ENCODE measurements at places on chromosomes 3 and 15.

- no peak for DNase-seq
Measured at GRCh38 chr15:87419344-87419743, 837.2 kb downstream of the NTRK3 start.

GRCh38 chr15:78977091-78977571 is 32.3 kb upstream of the CTSH start:
- DNase-seq, result no peak

- DNase-seq, result peak; percentile 78
Measured at GRCh38 chr3:29144807-29145206, 136.1 kb upstream of the RBMS3 start.

DNA sequence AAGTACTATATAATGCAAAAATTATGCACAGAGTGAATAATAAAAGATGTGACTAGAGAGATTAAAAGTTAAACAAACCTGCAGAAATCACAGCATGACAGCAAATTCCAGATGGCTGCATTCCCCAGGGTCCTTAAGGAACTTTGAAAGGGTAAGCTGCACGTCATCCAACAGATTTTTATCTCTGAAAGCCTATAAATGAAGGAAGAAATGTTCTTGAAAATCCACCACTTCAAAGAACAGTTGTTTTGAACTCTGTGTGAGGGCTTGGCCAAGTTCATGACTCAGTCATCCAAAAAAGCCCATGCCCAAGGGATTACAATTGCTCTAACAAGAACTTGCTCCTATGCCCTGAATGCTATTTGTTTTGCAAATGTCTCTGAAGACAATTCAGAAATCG is 603.6 kb downstream of the PLOD2 start:
- peak; percentile 91 for DNase-seq

DNA sequence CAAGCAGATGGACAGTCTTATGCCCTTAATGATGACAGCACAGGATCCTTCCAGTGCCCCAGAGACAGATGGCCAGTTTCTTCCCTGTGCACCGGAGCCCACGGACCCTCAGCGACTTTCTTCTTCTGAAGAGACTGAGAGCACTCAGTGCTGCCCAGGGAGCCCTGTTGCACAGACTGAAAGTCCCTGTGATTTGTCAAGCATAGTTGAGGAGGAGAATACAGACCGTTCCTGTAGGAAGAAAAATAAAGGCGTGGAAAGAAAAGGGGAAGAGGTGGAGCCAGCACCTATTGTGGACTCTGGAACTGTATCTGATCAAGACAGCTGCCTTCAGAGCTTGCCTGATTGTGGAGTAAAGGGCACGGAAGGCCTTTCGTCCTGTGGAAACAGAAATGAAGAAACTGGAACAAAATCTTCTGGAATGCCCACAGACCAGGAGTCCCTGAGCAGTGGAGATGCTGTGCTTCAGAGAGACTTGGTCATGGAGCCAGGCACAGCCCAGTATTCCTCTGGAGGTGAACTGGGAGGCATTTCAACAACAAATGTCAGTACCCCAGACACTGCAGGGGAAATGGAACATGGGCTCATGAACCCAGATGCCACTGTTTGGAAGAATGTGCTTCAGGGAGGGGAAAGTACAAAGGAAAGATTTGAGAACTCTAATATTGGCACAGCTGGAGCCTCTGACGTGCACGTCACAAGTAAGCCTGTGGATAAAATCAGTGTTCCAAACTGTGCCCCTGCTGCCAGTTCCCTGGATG is 198.7 kb downstream of the AKAP13 start:
- DNase-seq, result no peak

DNA sequence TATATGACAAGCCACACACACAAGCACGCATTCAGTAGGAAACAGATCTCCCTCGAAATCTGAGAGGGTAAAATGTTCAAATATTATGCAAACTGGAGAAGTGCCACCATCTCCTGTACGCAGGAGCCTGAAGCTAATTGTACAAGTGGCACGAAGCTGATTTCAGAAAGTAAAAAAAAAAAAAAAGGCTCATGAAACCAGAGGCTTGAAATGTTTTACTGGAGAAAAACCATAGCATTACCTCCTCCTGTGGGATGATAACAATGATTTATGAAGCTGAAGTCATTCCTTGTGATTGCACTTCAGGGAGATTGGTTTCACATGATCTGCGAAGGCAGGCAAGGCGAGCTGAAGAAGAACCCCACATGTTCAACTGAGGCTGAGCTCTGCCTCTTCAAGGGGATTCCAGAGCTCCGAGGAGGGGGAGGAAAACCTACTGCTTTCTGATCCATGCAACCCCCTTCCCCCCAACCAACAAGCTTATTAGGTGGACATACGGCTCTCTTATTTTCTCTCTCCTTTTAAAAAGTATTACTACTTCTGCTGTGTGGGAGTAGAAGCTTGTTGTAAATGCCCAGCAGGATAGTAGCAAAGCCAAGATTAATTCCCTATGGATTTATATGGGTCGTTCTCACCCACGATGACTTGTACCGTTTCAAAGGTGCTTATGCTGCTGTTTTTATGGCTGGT is 101.1 kb downstream of the GREM1 start:
- peak; percentile 75 for DNase-seq

DNA sequence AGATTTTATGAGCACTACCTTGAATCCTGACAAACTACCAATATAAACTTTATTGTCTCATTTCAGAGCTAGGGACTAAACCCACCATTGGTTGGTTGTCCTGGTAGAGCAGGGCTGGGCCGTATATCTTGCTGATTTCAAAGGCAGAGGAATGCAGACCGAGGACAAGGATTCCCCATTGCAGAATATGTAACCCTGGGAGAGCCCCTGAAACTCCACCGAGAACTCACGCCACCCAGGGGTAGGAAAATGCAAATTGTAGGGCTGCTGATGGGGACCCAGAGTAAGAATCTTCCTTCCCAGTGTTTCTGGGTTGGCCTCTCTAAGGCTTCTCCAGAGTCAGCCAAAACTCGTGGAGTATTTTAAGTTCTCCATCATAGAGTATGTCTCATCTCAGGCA is 235.3 kb downstream of the ABHD5 start:
- DNase-seq, result no peak

DNA sequence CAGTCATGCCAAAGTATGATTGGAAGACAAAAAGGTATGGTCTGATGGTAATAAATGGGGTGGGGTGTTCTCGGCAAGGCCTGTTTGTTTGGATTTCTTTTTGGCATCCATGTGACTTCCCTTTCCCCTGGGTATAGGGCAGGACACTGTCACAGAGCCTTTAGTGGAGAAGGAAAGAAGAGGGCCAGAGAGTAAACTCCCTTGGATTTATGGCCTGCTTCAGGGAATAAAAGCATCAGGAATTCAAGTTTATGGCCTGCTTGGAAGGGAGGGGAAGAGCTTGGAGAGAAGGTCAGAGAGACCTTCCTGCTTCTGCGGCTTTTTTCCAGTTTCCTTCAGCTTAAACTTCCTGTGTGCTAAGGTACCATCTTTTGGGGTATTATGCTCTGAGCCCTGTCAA is 179.4 kb upstream of the ADAMTS9 start:
- no peak for DNase-seq

DNA sequence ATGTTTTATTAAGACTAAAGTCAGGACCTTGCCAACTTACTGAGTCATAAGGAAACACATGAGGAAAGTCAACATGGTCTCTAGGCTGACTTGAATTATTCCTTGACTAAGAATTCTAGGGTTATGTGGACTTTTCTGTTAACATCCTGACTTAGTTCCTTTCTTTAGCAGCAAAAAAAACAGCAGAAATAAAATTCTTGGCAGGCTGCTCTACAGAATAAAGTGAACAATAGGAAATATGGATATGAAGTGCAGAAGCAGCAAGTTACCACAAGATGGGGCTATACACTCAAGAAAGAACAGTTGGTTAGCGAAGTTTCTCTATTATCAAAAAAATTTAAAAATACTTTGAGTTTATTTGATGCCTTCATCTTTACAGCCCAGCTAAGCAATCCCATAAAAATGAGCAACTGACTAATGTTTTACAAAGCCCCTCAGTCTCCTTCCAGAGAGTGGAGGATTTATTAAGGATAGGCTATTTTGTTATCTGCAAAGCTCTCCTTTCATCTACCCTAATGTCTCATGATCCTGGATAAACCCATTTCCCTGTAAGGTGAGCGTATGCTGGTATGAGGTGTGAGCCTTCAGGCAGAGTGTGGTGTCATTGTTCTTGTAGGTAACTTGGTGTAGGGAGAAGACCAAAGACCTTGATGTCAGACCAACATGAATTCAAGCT is 23.1 kb upstream of the MCCC1 start:
- DNase-seq, result peak; percentile 82
